ENCODE measurements at places on chromosomes 4 and X.

DNA sequence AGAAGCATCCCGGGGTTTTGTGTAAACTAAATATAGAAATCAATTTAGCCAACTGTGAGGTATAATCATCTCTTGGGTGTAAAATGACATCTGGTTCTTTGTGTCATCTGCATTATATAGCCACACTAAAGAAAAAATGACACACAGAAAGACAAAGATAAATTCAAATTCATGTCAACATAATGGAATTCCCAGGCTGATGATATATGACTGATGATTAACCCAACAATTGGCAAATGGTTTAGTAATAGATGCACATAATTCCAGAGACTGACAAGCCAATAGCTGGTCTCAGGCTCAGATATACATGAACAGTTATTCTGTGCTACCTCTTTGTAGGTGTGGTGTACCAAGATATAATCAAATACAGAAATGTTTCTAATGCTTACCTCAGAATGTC, 375.4 kb upstream of the PITX2 start:
- no peak for DNase-seq

- DNase-seq, result no peak
Measured at GRCh38 chrX:40953369-40953768, 131.9 kb upstream of the USP9X start.

- DNase-seq, result no peak
Measured at GRCh38 chr4:100311181-100311580, 120.9 kb upstream of the DDIT4L start.

- DNase-seq, result no peak
Measured at GRCh38 chrX:101931136-101931487, 715 bp downstream of the ZMAT1 start.

GRCh38 chrX:41543025-41543424, 95.9 kb downstream of the NYX start:
- no peak for DNase-seq

DNA sequence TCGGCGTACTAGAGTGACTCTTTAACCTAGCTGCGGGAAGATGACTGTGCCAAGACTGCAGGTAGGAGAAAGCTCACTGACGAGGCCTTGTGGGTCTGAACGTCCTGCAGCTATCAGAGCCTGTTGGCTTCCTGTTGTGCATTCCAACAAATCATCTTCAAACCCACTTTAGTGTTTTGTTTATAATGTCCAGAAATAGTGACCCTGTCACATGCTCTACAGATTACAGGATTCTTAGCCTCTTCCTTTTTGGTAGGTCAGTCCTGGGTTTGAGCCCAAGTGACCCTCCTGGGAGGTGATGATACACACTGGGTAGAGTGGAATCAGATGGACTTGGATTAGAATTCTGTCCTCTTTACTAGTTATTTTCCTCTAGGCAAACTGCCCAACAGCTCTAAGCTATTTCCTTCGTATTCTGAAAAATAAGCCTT, 33.2 kb downstream of the HTT start:
- no peak for DNase-seq

- DNase-seq, result no peak
Measured at GRCh38 chrX:128929271-128930057, 593.8 kb downstream of the SMARCA1 start.

- DNase-seq, result no peak
Measured at GRCh38 chrX:36867143-36867542, 141.0 kb upstream of the FAM47C start.

- no peak for DNase-seq
Measured at GRCh38 chr4:123621072-123621705, 224.6 kb downstream of the SPRY1 start.

GRCh38 chrX:129984111-129984958, 1.9 kb downstream of the BCORL1 start:
- DNase-seq, result peak; percentile 37

DNA sequence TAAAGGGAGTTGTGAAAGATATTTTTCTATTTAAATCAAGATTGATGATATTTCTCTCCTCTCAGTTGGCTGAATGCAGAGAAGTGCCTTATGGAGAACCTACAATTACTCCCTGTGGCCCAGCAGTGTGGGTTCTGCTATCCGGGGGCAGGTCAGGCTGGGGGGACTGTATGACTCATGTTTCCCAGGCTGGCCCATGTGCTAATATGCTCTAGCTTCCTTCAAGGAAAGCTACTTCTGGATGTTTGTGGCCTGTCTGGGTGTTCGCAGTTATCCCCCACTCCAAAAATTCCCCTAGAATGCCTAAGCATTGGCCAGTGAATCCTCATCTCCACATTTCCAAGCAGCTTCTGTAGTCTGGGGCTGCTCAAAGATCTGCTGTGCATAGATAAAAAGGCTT, 58.9 kb upstream of the SPP1 start:
- DNase-seq, result no peak

GRCh38 chrX:123173833-123174232, 10.2 kb upstream of the GRIA3 start:
- no peak for DNase-seq

GRCh38 chrX:152632445-152633097, 5.1 kb upstream of the GABRQ start:
- DNase-seq, result peak; percentile 31

- no peak for DNase-seq
Measured at GRCh38 chrX:100863326-100863864, 10.8 kb downstream of the NOX1 start.

DNA sequence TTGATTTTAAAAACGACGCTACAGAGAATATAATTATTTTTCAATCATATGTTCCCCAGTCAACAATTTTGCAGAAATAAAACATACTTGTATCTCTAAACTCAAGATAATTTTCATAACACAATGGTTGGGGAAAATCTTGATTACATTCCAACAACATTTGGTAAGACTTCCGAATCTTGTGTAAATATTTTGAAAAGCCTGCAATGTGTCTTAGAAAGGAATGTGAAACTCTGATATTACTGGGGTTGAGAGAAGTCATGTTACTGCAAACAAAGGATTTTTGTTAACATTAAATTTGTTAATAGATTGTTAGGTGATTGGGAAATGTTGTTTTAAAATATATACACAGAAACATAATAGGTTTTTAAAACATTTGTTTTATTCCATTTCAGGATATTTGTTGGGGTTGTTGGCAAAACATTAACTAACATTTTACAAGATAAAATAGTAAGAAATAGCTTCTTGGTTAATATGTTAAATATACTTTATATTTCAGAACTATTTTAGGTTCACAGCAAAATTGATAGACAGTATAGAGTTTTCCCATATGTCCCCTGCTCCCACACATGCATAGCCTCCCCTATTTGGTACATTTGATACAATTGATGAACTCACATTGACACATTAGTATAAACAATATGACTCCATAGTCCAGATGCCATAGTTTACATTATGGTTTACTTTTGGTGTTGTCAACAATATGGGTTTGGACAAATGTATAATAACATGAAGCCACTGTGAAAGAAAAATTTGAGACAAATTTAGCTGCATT, 218.6 kb upstream of the FAM47A start:
- DNase-seq, result no peak

All from activated CD4-positive, alpha-beta T cell treated with anti-CD3 and anti-CD28 coated beads, Interleukin-2, amount 10 ng/mL, durations not matched to agents 7 days and 5 days (primary cell).